ENCODE measurements at places on chromosomes 11 and 22. TPM values are rescaled to one million over a fixed set of nuclear protein-coding genes. Genes with fewer than 3 reads are reported as not detected.

The KCNK7 gene
- polyA plus RNA-seq = 0.90 TPM

The C11orf16 gene
- polyA plus RNA-seq = not detected

The PAX6 gene
- polyA plus RNA-seq = 0.15 TPM

The FUT4 gene
- polyA plus RNA-seq = 6.1 TPM

The CELSR1 gene
- 3.7 TPM for polyA plus RNA-seq

The CCDC34 gene
- polyA plus RNA-seq = 43.1 TPM

The ACR gene
- 0.35 TPM for polyA plus RNA-seq

The MGAT3 gene
- 7.7 TPM for polyA plus RNA-seq

The CDHR5 gene
- not detected for polyA plus RNA-seq

The LRRC10B gene
- not detected for polyA plus RNA-seq

The CERK gene
- 22.2 TPM for polyA plus RNA-seq

The FAT3 gene
- polyA plus RNA-seq = 1.5 TPM

The IRAG1 gene
- polyA plus RNA-seq = 5.3 TPM

The KIF18A gene
- polyA plus RNA-seq = 4.8 TPM

The MRGPRX4 gene
- not detected for polyA plus RNA-seq

The RFPL1 gene
- not detected for polyA plus RNA-seq

The PGA5 gene
- 1.2 TPM for polyA plus RNA-seq

The CRYAB gene
- 739 TPM for polyA plus RNA-seq

The OR52H1 gene
- polyA plus RNA-seq = not detected

The POLDIP3 gene
- 55.0 TPM for polyA plus RNA-seq

The MMP13 gene
- polyA plus RNA-seq = not detected

The NPTXR gene
- 4.1 TPM for polyA plus RNA-seq

The POLD3 gene
- polyA plus RNA-seq = 19.2 TPM

The FAM227A gene
- polyA plus RNA-seq = 1.6 TPM

The MRGPRX3 gene
- not detected for polyA plus RNA-seq

The INS gene
- not detected for polyA plus RNA-seq

The GPHA2 gene
- 0.39 TPM for polyA plus RNA-seq

The MMP12 gene
- not detected for polyA plus RNA-seq

The DRICH1 gene
- 0.53 TPM for polyA plus RNA-seq

The DDX25 gene
- polyA plus RNA-seq = not detected

The BTG4 gene
- not detected for polyA plus RNA-seq

The NRIP3 gene
- 0.96 TPM for polyA plus RNA-seq

The GNB1L gene
- not detected for polyA plus RNA-seq

Data from muscle of arm (tissue), 14 donors.